HT-29 (cell line): ENCODE measurements at places on chromosomes 4 and X. TPM values are rescaled to one million over a fixed set of nuclear protein-coding genes. Genes with fewer than 3 reads are reported as not detected.

DNA sequence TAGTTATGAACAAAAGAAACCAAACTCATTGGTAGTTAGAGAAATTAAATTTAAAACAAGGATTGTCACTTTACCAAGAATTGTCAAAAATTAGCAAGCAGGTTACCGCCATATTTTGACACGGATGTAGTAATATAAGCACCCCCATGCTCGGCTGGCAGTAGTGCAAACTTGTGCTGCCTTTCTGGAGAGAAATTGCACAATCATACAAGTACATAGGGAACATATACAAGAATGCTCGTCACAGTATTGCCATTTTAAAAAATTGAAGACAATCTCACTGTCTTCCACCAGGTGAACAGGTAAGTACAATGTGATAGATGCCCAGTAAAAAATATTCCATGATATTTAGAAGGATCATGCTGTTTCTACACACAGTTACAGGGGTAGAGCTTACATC lies 55.6 kb upstream of the SLC39A8 start:
- no peak for DNase-seq

DNA sequence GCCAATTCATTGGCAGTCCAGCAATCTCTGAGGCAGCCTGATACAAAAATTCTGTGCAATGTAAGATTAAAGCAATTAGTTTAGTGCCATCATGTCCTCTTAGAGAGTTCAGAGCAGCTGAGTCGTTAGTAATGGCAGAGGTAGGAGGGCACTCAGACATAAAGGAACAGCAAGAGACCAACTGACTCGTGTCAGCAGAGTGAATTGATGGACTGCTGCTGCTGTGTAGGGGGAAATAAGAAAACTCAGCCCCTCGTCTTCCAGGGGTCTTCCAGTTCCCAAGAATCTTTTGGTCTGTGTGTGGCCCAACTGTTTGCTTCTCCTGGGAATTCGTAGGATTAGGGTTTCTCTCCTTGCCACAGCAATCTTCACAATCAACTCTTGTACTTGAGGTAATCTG lies 100.9 kb downstream of the TTC29 start:
- DNase-seq: no peak

DNA sequence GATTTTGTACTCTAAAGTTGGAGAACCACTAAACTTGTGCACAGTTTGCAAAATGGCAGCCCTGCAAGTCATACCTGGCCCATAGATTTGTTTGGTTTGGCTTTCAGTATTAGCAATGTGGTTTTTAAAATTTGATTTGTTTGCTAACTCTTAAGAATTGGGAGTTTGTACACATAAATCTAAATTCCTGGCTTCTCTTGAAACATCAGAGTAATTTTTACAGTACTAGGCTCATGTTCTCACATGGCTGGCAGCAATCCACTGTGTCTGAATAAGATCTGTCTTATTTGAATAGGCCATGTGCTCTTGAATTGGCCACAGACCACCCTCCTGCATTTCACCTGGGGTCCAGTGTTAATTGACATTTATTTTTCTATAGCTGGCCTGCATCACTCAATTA lies 21.3 kb downstream of the DIAPH2 start:
- DNase-seq: no peak

DNA sequence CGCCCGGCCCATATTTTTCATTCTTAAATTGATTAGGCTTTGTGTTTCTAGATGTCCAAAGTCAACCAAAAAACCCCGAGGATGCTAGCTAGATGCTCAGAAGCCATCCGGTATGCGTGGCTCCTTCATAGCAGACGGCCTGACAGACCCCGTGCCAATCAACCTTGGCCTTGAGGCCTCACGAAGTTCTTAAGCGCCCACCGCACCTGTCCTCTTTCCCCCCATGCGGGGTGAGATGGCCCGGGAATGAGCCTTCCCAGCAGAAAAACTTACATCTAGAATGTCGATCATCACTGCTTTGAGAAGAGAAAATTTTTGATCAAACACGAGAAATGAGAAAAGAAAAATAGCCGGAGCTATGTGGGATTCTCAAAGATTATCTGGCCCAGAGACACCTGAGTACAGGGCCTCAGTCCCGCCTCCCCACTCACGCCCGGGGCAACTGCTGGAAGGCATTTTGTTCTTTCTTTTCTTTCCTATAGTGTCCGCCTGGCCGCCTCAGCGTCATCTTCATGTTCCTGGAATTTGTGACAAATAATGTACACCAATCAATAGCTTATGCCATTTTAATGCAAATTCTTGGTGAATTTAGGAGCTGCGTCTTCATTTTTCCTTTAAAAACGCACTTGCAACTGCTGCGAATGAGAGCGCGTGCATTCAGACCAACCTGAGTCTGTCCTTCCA lies 1.6 kb upstream of the NAT8L start:
- no peak for DNase-seq

DNA sequence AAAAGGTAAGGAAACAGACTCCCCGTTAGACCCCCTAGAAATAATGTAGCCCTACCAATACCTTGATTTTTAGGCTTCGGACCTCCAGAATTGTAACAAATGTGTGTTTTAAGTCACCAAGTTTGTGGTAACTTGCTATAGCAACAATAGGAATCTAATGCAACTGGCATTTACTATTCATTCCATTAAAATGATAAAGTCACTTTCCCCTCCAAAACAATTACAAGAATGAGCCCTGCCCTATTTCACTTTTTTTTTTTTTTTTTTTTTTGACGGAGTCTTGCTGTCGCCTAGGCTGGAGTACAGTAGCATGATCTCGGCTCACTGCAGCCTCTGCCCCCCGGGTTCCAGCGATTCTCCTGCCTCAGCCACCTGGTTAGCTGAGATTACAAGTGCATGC lies 3.5 kb upstream of the DDX60L start:
- DNase-seq: no peak

- DNase-seq: no peak
These were observed 240.3 kb downstream of the PALLD start for GRCh38 chr4:168736860-168737805.

GRCh38 chr4:20109391-20109790 lies 142.3 kb upstream of the SLIT2 start:
- DNase-seq: no peak

DNA sequence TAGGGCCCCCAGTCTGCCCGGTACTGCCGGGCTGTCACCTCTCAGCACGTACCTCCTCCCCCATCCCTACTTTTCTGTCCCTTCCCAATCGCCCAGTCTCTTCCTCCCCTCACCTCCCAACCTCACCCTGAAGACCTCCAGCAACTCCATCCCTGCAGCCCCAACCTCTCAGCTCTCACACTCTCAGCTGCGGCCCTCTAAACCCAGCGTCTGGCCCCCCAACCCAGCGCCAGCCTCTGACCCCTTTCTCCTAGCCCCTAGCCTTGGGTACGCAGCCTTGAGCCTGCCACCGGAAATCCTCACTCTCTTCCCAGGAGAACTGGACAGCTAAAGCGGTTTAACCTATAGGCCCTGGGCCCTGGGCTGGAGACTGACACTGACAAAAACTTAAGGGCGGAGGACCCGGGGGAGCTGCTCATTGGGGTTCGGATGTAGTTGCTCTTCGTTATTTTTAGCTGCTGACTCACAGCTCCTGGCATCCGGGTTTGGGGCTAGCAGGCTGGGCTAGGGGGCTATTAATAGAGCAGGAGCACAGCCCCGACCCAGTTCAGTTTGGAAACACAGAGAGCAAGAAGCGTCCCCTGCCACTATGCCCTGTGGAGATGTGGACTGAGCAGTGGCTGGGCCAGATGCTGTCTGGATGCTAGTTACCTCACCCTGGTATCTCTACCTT lies 9.6 kb upstream of the DLG3 start:
- DNase-seq: no peak

- DNase-seq: no peak
These were observed 111.2 kb upstream of the GALNT7 start for GRCh38 chr4:173057442-173057841.

DNA sequence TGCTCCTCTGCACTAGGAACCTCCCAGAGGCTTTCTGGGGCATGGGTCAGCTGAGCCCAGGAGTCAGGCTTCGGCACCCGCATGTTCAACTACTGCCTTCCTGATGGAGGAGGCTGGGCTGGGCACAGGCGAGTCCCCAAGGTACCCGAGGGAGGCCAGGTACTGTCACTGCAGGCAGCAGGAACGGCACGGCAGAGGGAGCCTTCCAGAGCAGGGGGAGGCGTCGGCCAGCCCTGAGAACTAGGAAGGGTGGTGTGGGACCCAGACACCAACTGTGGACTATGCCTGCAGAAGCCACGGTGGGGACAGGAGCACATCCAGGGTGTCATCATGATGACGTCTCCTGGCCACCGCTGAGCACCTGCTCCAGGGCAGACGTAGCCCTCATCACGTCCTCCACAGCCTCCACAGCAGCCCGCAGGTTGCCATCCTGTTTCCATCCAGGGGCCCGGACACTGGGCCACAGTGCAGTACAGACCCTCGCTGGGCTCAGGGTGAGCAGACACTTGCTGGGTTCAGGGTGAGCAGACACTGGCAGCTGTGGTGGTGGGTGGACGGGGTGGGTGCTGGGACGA lies 40.8 kb downstream of the SORCS2 start:
- no peak for DNase-seq

DNA sequence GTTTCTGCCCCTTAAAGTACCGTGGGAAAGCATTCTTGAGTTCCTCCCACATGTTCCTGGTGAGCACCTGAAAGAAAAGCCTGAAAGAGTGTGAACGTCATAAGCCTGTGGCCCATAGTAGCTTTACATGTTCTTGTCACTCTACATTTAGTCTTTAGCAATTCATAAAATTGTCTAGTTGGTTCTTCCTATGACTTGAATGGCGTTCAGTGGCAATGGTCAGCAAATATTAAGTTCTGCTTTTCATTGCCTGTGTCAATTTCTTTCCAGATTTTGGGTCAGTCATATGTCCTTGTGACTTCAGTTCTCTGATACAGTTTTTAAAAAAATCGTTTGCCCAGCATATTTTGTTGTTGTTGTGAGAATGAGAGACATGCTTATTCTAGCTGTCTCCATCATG lies 650.0 kb upstream of the BOD1L1 start:
- no peak for DNase-seq

DNA sequence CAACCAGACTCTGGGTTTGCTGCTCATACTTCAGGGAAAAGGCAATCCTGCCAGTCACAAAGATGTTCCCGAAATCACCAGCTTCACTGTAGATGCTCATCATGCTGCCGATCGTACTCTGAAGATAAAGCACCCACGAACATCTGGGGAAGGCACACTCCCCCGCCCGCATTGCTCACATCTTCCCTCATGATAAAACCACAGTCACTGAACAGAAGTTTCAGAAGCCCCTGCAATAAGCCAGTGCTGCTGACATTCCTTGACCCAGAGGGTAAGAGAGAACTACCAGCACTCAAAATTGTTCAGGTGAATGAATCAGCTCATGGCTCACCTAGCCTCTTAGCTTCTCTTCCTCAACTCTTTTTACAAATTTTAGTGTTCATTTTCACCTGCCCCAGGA lies 43.1 kb downstream of the SRPX2 start:
- DNase-seq: no peak

GRCh38 chr4:44150091-44150576 lies 298.5 kb downstream of the KCTD8 start:
- DNase-seq: no peak

DNA sequence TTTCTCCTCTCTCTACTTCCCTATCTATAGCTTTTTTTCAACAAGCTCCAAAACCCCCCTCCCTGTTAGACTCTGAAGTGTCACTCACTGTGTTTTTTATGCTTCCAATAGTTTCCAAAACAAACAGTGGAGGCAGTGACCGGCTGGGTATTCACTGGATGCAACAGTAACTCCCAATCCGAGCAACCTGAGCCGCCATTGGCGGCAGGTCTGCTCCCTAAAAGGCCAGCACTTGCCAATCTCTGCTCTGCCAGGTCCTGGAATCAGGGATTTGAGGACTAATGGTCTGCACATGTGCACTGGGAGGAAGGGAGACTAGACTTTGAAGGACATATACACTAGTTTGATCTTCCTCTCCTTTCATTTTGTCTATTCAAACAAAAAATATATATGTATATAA lies 7.1 kb downstream of the TBX22 start:
- DNase-seq: no peak

DNA sequence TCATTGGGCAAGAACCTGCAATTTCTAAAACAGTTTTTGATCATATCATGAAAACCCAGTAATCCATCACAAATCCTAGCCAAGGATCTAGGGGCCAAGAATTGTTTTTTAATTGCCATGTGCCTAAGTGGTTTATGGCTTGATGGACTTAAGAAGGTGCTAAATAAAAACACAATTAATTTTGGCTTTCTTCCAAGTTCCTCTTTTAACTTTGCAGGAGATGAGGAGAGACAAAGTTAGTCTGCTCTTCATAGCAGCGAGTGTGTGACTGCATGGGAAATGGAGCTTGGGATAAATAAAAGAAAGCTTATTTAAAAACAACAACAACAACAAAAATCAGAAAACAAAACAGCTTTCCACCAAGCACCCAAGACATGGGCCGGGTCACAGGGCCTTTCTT lies 41.4 kb downstream of the ARHGEF9 start:
- DNase-seq: no peak

- peak; percentile 15 for DNase-seq
These were observed 44.6 kb downstream of the PALLD start for GRCh38 chr4:168541266-168541953.

GRCh38 chr4:140367738-140368137 lies 5.7 kb upstream of the SCOC start:
- DNase-seq: peak; percentile 10

DNA sequence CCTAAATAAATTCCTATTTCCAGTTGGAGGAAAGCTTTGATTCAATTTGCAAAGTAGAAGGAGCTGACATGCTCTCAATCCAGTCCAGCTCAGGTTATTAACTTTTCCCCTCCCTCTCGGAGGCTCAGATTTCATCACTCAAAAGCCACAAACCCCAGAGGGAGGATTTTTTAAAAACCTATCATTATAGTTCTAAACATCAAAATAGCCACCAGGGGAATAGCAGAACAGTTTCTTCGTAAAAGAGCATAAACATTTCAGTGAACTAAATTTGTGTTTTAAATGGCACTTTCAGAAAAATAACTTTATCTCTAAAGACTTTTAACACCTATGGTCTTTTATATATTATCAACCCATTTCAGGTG lies 8.8 kb downstream of the GPRIN3 start:
- no peak for DNase-seq

- no peak for DNase-seq
These were observed 88.2 kb upstream of the STS start for GRCh38 chrX:7059214-7059838.

GRCh38 chr4:17583276-17583675 lies 6.3 kb downstream of the LAP3 start:
- no peak for DNase-seq

DNA sequence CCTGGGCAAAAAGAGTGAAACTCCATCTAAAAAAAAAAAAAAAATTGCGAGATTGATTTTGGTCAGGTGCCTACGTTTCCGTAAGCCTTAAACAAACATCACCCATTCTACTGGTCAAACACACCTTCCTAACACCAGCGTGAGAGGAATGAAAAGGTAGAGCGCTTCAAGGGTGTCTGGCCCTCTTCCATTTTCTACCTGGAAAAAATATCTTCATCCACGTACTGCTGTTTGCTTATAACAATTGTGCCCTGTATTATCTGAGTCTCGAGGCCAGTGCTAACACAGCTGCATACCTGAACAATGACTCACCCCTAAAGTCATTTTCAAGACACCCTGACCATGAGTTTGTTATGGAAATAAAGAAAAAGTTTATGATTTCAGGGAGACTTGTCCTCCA lies 13.9 kb downstream of the TMSB4X start:
- DNase-seq: peak; percentile 79

The RP2 gene
- total RNA-seq: 8.9 and 12.2 TPM in 2 replicates

The ANOS1 gene
- total RNA-seq: not detected in 2 replicates

The DRD5 gene
- not detected in 2 replicates for total RNA-seq

The ATP1B4 gene
- total RNA-seq: not detected in 2 replicates

The ARX gene
- not detected in 2 replicates for total RNA-seq

The TMEM165 gene
- 125 and 162 TPM in 2 replicates for total RNA-seq

The IL13RA1 gene
- total RNA-seq: 22.7 and 25.7 TPM in 2 replicates

The CHIC1 gene
- total RNA-seq: 5.6 and 6.9 TPM in 2 replicates
